Cerebellar nuclear complex (tissue), 1 donor: ENCODE measurements at places on chromosomes 13 and 19.

DNA sequence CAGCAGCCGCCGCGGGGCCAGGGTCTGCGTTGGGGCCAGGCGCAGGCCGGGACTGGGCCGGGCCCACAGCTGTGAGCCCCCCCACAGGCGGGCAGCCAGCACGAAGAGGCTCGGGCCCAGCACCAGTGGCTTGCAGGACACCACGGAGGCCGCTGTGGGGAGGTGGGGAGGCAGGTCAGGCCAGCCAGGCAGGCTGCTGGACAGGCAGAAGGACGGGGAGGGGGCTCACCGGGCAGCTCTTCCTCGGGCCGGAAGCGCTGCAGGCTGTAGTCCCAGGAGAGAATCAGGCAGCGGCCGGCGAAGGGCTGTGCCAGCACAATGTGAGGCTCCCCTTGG lies 8.3 kb downstream of the LGI4 start:
- DNase-seq: no peak

DNA sequence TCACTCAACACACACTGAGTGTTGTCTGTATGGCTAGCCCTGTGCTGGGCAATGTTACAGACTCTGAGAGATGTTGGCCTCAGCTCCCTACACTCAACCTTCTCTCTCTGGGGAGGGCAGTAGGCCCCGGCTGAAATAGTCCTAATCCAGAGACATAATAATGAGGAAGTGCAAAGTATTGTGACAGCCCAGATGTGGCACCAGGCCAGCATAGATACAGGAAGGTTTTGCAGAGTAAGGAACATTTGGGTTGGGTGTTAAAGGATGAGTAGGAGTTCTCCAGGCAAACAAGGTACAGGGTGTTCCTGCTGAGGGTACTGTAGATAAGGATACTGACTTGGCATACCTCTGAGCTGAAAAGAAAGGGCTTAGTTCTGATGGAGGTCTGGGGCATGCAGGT lies 2.4 kb downstream of the LIN7B start:
- no peak for DNase-seq

DNA sequence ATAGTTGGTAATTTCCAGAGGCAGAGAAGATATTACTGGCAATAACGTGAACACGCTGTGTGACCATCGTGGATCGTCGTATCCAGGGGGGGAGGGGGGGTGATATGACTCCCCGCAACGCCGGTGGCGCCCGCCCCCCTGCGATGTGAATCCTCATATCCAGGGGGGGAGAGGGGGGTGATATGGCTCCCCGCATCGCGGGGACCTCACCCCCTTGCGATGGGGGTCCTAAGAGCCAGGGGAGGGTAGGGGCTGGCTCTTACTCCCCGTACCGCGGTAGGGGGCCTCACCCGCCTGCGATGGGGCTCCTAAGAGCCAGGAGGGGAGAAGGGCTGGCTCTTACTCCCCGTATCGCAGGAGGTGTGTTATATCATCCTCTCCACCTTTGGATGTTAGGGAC lies 31.3 kb upstream of the RGCC start:
- no peak for DNase-seq

- no peak for DNase-seq
Measured at GRCh38 chr13:48412881-48413351, at the start of gene LPAR6. Gene LPAR6, minus strand, starts transcription at chr13:48413113. Its CDS starts 690 bp downstream, at chr13:48412423.

DNA sequence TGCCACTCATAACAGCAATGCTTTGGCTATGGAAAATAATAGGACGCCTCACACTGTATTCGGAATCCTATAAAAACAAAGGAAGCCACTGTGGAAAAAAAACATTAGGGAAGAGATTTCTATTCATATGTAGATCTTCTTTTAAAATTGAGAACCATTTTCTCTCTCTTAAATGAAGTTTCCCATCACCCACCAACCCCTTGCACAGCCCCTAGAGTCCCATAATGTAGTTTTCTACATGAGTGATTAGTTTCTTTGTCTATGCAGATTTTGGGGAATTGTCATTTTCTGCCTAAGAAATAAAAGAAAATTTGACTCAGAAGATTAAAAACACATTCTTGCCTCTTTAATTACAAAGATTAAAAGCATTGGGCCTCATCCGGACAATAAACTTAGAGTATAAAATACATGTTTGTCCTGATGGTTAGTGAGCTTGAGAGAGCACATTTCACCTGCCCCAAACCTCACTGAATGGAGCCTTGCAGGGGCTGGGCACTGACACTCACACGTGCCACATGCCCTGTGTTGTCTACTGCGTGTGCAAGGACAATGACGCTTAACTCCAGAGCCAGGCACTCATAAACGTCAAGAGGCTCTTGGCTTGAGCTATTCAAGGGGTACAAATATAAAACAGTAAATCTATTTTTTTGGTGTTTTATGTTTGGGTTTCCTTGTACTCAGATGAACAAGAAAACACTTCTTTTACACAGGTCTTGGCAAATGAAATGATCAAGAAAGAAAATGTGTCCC lies 40.0 kb upstream of the KL start:
- no peak for DNase-seq

DNA sequence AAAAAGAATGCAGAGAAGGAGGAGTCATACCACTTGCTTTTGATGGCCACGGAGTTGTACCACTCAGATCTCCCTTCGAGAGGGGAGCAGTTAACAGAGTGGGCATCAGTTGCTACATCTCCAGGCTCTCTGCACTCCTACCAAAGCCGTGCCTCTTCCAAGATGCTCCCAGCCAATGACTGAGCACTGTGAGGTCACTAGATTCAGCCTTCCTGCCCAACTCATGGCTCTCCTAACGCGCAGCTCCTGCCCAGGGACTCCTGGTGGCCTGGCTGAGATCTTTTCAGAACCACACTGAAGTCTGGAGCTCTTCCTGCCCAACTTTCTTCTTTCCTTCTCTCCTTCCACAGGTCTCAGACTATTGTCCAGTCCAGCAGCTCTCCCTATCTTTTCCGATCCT lies 66.7 kb downstream of the LHFPL6 start:
- peak; percentile 2 for DNase-seq

GRCh38 chr13:21022056-21022979 lies 39.1 kb downstream of the LATS2 start:
- DNase-seq: no peak

- DNase-seq: no peak
Measured at GRCh38 chr19:2834294-2834871, 6.9 kb upstream of the ZNF555 start.

GRCh38 chr13:94351292-94351990 lies 128.0 kb downstream of the DCT start:
- no peak for DNase-seq

- no peak for DNase-seq
Measured at GRCh38 chr13:82976499-82976898, 905.8 kb downstream of the SLITRK1 start.

DNA sequence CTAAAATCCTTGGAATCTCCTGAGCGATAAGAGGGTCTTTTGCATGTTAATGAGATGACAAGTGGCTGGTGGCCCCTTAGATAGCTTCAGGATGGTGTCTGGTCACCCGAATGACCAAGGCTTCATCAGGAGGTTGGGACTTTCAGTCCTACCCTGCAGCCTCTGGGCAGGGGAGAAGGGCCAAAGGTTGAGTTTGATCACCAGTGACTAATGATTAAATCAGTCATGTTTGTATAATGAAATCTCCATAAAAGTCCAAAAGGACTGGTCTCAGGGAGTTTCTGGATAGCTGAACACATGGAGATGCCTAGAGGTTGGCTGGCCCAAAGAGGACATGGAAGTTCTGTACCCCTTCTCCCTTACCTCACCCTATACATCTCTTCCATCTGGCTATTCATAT lies 316.2 kb downstream of the MTUS2 start:
- DNase-seq: no peak

DNA sequence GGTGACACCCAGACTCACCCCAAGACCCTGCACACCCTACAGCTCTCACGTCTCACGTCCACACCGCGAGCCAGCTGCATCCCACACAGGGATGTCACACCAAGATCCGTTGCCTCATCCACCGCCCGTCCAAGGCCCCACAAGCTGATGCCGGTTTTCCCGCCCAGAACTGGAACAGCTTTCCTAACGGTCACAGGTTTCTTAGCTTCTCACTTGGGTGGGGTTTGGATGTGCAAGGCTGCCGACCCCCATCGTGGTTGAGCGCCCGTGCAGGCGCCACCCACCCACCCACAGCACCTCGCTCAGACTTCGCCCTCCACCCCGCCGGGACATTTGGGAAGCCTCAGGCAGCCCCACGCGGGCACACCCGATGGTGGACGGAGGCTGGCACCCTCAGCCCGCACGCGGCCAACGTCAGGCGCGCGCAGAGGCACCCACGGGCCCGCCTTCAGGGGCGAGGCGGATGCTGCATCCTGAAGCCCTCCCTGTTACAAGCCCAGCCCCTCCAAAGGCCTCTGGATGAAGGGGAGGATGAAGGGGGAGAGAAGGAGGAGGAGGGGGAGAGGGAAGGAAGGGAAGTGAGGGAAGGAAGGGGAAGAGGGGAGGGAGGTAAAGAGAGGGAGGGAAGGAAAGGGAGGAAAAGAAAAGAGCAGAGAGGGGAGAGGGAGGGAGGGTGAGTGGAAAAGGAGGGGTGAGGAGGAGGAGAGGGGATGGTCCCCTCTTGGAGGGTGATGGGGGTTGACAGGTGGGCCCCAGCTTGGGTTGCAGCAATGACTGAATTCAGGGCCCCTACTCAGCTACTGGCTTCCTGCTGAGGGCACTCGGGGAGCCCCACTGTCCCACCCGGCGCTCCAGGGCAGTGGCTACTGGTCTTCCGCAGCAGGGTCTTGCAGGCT lies 12.8 kb downstream of the ONECUT3 start:
- no peak for DNase-seq

GRCh38 chr19:4448147-4448985 lies 9.2 kb downstream of the UBXN6 start:
- no peak for DNase-seq

GRCh38 chr13:47598340-47598911 lies 402.6 kb downstream of the SUCLA2 start:
- no peak for DNase-seq

- no peak for DNase-seq
Measured at GRCh38 chr13:95368998-95369397, 67.7 kb upstream of the ABCC4 start.
